Stomach (tissue), 19 donors: ENCODE measurements at places on chromosomes 12 and 14. TPM values are rescaled to one million over a fixed set of nuclear protein-coding genes. Genes with fewer than 3 reads are reported as not detected.

DNA sequence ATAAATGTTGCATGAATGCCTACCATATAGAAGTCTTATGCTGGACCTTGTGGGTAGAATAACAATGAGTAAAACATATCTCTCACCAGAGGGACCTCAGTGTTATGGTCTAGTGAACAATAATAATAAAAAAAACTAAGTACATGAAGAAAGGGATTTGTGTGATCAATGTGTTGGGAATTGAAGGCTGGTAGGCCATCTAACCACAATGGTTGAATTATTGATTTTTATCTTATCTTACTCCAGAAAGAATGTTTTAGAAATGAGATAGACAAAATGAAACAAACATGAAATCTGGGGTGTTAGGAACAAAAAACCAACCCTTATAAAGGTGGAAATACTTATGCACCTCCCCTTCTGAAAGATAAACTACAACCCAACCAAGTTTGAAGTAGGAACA lies 243.9 kb upstream of the LRIG3 start:
- no peak for DNase-seq
- H3K36me3 ChIP-seq = no peaks in the 10 kb centered on the region
- no peaks in the 10 kb centered on the region for H3K4me1 ChIP-seq
- H3K27ac ChIP-seq = no peak overlapping the region

GRCh38 chr12:64824130-64824499 lies 332 bp upstream of the TBC1D30 start:
- no peak for DNase-seq
- H3K27me3 ChIP-seq = peaks cover 55% of the 10 kb centered on the region
- H3K4me1 ChIP-seq = peaks cover 27% of the 10 kb centered on the region

DNA sequence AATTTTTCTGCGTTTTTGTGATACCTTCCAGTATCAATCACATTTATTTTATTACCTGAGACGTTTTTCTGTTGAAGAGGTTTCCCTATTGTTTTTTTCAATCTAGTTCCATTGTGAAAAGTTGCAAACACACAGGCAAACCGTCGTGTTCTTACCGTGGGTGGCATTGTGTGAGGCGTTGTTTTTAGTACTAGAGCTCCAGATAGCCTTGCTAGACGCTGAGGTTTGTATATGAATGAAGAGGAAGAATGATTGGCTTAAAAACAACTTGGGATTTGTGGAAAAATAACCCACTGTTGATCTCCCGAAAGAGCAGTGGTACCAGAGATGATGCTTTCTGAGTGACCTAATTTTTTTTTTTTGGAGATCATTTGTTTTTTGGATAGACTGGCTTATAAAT lies 1.0 kb downstream of the SOCS4 start:
- H3K36me3 ChIP-seq = no peaks in the 10 kb centered on the region
- H3K27ac ChIP-seq = no peak overlapping the region
- DNase-seq = peak; percentile 9
- H3K4me3 ChIP-seq = peak overlapping the region; percentile 74
- no peaks in the 10 kb centered on the region for H3K27me3 ChIP-seq

DNA sequence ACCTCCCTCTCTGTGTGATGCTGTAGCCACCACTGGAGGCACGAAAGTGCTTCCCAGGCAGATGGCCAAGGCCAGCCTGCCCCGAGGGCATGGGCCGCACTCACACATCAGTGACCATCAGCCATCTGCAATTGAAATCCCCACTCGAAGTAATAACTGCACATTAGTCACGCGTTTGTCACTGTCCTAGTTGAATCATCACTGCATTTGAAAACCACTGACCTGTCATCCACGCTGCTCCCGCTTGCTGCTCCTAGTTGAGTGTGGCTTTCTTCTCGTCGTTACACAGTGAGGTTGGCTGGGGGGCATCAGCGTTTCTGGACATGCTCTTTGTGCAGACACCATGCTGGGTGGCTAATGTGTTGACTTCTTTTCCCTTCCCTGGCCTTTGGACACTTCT lies 176.1 kb downstream of the ADGRD1 start:
- DNase-seq = no peak
- H3K4me3 ChIP-seq = no peak overlapping the region
- H3K4me1 ChIP-seq = peaks cover 17% of the 10 kb centered on the region

GRCh38 chr14:55138091-55138490 lies 9.0 kb downstream of the LGALS3 start:
- peak overlapping the region; percentile 76 for H3K27ac ChIP-seq
- peak overlapping the region; percentile 35 for H3K4me3 ChIP-seq
- H3K4me1 ChIP-seq = peaks cover 33% of the 10 kb centered on the region
- H3K27me3 ChIP-seq = no peaks in the 10 kb centered on the region

DNA sequence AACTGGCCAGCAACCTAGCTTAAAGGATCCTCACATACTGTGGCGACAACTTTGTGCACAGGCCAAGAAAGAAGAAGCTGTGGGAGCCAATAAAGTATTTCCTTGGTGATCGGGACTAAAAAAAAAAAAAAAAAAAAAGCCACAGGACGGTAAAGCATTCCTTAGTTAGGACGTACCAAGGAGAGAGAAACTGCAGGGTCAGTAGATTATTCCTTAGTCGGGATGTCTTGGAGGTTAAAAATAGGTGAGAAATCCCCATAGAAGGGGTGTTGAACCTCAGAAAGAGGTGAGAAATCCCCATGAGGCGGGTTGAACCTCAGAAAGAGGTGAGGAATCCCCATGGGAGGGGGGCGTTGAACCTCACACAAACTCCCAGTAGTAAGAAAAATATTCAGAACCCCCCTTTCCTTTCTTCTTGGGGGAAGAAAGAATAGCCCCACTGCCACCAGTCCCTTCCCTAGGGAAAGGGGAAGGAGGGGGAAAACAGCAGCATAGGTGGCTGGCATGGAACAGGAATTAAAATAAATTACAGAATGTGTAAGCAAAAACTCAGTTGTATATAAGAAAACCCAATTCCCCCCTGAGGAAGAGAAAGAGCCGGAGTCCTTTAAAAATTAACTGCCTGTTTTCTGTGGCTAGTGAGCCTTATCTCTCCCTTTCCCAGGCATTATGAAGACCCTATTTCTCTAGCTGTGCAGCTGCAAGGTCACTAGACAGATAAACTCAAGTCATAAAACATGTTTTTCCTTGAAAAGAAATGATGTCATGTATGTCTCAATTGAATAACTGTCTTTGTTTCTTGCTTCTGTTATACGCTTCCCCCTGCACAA lies 26.8 kb downstream of the KLRK1 start:
- H3K27me3 ChIP-seq = no peaks in the 10 kb centered on the region
- H3K27ac ChIP-seq = peak overlapping the region; percentile 93
- peak overlapping the region; percentile 63 for H3K4me3 ChIP-seq
- no peaks in the 10 kb centered on the region for H3K36me3 ChIP-seq

GRCh38 chr12:102728506-102729242 lies 188.4 kb downstream of the PAH start:
- no peak overlapping the region for H3K4me3 ChIP-seq
- no peaks in the 10 kb centered on the region for H3K36me3 ChIP-seq
- no peak overlapping the region for H3K27ac ChIP-seq
- H3K4me1 ChIP-seq = no peaks in the 10 kb centered on the region
- DNase-seq = no peak

GRCh38 chr14:33210311-33210710 lies 271.6 kb downstream of the NPAS3 start:
- DNase-seq = peak; percentile 59
- no peaks in the 10 kb centered on the region for H3K36me3 ChIP-seq
- no peaks in the 10 kb centered on the region for H3K4me1 ChIP-seq
- H3K4me3 ChIP-seq = no peak overlapping the region
- H3K27ac ChIP-seq = no peak overlapping the region

DNA sequence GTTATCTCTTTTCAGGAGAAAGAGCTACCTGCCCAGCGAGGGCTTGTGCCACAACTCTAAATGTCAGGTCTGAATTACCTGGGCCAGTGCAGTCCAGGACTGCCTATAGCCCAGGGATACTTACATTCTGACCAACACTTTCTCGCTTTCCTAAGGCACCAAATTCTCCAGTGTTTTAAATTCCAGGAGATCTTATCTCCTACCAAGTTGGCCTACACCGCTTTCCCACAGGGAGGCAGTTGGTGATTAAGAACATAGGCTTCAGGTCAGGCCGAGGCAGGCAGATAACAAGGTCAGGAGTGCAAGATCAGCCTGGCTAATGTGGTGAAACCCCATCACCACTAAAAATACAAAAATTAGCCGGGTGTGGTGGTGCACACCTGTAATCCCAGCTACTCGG lies 41.1 kb downstream of the RPS29 start:
- DNase-seq = no peak
- H3K27me3 ChIP-seq = no peaks in the 10 kb centered on the region
- no peaks in the 10 kb centered on the region for H3K36me3 ChIP-seq

GRCh38 chr12:108328420-108328819 lies 10.7 kb downstream of the CMKLR1 start:
- no peak overlapping the region for H3K27ac ChIP-seq
- no peak overlapping the region for H3K4me3 ChIP-seq
- no peaks in the 10 kb centered on the region for H3K36me3 ChIP-seq
- H3K27me3 ChIP-seq = peaks cover 4% of the 10 kb centered on the region

GRCh38 chr12:76628745-76629144 lies 69.2 kb upstream of the OSBPL8 start:
- DNase-seq = no peak
- no peaks in the 10 kb centered on the region for H3K36me3 ChIP-seq
- H3K27ac ChIP-seq = no peak overlapping the region
- peaks cover 4% of the 10 kb centered on the region for H3K4me1 ChIP-seq

- DNase-seq = peak; percentile 29
- H3K36me3 ChIP-seq = no peaks in the 10 kb centered on the region
- no peak overlapping the region for H3K4me3 ChIP-seq
- H3K4me1 ChIP-seq = no peaks in the 10 kb centered on the region
- no peaks in the 10 kb centered on the region for H3K27me3 ChIP-seq
Measured at GRCh38 chr14:83463500-83464098, 1929.9 kb upstream of the SEL1L start.

DNA sequence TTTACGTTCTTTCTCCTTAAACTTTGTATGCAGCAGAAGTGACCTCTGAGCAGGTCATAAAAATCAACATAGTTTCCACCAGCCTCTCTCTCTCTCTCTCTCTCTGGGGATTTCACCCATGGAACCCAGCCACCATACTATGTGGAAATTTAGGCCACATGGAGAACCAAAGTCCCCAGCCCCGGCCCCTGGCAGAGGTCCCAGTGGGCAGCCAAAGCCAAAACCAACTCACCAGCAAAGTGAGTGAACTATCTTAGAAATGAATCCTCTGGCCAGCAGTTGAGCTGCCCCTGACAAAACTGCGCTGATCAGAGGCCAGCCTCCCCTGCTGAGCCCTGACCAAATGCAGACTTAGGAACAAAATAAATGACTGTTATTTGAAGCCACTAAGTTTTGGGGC lies 9.2 kb downstream of the DUSP6 start:
- peak; percentile 22 for DNase-seq
- peaks cover 20% of the 10 kb centered on the region for H3K4me1 ChIP-seq
- no peaks in the 10 kb centered on the region for H3K27me3 ChIP-seq

DNA sequence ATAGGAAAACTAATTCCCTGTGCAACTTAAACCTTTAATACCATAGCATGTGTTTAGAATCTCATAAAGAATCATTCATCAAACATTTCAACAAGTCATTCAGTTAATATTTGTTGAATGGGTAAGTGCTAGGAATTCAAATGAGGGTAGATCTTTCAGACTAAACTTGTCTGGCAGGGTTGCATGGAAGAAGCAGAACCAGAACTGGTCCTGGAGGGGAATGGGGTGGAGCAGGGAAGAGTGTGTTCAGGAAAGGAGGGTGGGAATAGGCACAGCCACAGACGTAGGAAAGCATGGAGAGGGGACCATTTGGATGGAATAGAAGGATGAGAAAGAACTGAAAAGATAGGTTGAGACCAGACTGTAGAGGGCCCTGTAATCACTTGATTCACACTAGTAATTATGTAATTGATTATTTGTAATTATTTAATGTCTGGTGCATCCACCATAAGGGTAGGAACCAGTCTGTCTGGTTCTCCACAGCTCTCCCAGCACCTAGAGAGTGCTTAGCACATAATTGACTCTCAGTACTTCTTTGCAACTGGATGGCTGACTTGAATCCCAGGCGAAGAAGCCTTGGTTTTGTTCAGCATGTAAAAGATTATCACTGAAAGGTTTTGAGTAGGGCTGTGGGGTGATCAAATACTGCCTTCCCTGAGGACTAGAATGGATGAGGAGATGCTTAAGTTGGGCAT lies 3.0 kb upstream of the MAP3K9 start:
- peaks cover 18% of the 10 kb centered on the region for H3K27me3 ChIP-seq
- no peak overlapping the region for H3K27ac ChIP-seq
- H3K4me1 ChIP-seq = peaks cover 2% of the 10 kb centered on the region
- DNase-seq = peak; percentile 55
- no peaks in the 10 kb centered on the region for H3K36me3 ChIP-seq

DNA sequence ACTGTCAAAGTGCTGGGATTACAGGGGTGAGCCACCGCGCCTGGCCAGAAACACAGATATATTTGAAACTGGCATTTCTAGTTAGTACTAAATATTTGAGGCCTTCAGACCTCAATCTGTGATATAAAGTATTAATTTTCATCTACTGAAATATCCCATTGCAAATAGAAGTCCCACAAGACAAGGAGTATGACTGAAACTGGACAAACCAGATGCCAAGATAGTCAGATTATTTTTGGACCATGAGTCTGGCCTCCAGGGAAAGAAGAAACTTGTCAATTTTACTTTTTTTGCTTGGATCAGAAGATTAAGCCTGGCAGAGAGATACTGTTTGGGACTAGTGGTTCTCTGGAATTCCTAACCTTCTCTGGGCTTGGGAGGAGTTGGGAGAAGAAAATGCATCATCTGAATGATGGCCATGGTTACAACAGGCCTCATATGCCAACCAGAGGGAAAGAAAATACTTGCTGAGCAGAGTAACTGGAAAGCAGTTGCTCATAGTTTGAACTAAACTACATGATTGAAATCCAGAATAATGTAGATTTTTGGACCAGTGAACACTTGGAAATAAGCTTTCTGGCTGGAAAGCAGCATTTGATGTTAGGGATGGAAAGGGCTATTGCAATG lies 2.9 kb upstream of the SMOC1 start:
- H3K4me1 ChIP-seq = peaks cover 28% of the 10 kb centered on the region
- no peak for DNase-seq
- H3K36me3 ChIP-seq = no peaks in the 10 kb centered on the region
- no peak overlapping the region for H3K27ac ChIP-seq
- H3K27me3 ChIP-seq = peaks cover 10% of the 10 kb centered on the region

GRCh38 chr14:96847451-96847850 lies 50.3 kb downstream of the VRK1 start:
- no peak for DNase-seq
- peaks cover 12% of the 10 kb centered on the region for H3K36me3 ChIP-seq
- H3K27ac ChIP-seq = no peak overlapping the region
- peaks cover 5% of the 10 kb centered on the region for H3K4me1 ChIP-seq
- H3K4me3 ChIP-seq = no peak overlapping the region

DNA sequence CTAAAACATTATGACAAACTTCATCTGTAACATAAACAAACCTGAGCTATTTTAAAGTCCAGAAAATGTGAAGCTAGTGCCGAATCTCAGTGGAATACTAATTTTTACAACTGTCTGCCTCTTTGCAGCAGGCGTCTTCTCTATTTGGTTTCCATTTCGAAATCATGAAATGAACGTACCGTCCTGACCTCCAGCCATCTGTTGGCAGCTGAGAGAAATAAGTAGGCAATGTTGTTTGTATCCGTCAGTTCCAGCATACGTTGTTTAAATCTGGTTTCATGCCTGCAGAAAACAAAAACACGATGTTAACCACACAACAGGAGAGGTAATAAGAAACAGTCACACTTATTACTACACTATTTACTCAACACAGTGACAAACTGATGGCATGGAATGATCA lies 54.3 kb upstream of the KCNJ8 start:
- no peak overlapping the region for H3K4me3 ChIP-seq
- no peaks in the 10 kb centered on the region for H3K36me3 ChIP-seq
- peak overlapping the region; percentile 41 for H3K27ac ChIP-seq
- no peaks in the 10 kb centered on the region for H3K27me3 ChIP-seq

AVPR1A gene
- total RNA-seq = 20.9 TPM

LRIG3 gene
- total RNA-seq = 49.1 TPM

KLRB1 gene
- not detected for total RNA-seq

FLRT2 gene
- total RNA-seq = 0.58 TPM

ASCL4 gene
- total RNA-seq = not detected

SOCS2 gene
- total RNA-seq = 44.5 TPM
